ENCODE measurements at places on chromosomes 7 and 10. TPM values are rescaled to one million over a fixed set of nuclear protein-coding genes. Genes with fewer than 3 reads are reported as not detected.

DNA sequence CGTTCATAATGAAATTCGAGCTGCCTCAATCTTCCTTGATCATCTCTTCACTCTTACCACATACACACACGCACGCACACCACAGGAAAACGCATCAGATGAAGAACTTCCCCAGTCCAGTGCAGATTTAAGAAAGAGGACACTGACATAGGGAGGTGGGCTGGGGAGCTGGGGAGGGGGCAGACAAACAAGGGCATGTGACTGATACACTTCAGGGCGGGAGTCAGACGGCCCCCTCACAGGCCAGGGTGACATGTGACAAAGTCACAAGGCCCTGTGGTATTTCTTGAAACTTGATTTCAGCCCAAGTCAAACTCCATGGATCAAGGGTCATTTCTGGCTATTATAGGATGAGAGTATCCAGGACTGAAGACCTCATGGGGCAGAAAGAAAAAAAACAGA is 82.6 kb downstream of the KCNMA1 start:
- no peak for DNase-seq

GRCh38 chr10:57983281-57983791 is 284.4 kb downstream of the IPMK start:
- DNase-seq, result no peak

GRCh38 chr7:25262586-25262985 is 34.3 kb upstream of the NPVF start:
- no peak for DNase-seq

DNA sequence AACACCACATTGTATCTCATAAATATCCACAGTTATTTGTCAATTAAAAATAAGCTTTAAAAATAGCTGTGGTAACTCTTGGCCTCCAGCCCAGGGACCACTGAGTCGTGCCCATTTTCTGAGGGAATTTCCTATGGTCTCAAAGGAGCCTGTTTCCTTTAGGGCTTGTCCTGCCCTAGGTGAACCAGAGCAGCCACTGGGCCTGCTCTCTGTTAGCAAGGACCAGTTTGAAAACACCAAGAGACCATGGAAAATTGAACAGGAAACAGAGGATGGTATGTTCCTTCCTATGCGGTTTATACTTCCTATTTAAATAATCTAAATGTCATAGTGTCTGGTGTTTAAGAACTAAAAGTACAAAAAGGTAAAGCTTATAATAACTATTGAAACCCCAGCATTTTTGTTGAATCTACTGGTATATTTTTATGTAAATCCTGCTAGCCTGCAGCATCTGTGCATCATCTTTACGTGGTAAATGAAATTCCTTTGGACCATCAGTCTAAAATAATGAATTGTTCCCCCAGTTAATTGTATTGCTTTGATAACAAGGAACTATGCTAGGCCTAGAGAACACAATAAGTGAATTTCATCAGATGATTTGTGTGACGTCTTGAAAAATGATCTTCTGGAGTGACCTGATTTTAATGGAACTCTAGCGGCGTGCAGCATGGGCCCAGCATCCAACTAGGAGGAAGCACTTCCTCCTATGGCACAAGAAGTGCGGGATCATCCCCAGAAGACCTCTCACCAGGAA is 333.7 kb downstream of the GFRA1 start:
- no peak for DNase-seq

DNA sequence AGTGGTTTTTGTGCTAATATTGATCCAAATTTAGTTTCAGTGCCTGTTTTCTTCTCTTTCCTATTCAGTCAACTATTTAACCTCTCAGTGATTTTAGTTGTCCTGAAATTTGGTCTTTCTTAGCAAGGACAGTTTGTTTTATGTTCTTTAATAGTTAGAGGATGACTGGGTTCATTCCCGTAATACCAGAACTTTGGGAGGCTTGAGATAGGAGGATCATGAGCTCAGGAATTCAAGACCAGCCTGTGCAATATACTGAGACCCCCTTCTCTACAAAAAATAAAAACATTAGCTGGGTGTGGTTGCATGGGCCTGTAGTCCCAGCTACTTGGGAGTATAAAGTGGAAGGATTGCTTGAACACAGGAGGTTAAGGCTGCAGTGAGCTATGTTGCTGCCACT is 148.3 kb downstream of the EXOC4 start:
- no peak for DNase-seq

- DNase-seq, result peak; percentile 4
Measured at GRCh38 chr7:21426286-21427181, 1.3 kb upstream of the SP4 start.

GRCh38 chr7:19463581-19463980 is 245.3 kb downstream of the POLR1F start:
- DNase-seq, result no peak

- DNase-seq, result no peak
Measured at GRCh38 chr7:73530800-73531199, 8.7 kb upstream of the BAZ1B start.

DNA sequence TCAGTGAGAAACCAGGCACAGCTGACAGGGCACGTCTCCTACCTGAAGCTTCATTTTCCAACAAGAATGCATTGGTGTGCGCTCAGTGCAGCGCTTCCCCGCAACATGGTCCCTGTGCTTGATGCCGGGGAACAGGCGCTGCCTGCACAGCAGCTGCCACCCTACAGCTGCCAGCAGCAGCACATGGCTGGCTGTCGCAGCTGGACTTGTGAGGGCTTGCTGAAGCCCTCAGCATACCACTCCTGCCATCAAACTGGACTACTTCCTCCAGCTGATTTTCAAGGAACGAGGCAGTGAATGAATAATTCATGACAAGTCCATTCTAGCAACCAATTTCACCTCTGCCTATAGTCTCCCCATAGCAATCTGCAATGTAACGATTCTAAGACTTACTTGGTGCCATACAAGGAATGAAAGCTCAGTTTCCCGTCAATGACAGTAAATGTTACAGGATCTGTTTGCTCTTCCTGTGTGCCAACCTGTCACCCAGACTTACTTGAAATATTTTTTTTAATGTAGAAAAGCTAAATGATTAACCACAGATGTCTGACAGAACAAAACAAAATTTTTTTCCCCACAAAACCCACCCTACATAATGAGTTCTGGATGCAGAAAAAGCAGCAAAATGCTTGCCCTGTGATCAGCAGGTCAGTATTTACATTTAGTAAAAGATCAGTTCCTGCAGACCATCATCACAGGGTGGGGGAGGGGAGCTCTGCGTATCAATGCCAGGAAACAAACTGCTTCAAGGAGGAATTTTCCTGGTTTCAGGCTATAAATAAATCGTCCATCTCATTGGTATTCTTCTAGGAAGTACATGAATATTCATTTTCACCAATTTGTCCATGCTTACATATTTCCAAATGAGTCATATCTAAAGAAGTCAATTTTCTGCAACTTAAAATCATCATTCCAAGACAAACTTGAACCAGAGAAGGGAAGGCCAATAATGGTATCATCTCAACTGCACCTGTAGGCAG is 140.6 kb downstream of the ALOX5 start:
- DNase-seq, result no peak

- no peak for DNase-seq
Measured at GRCh38 chr7:94605031-94605430, 50.9 kb downstream of the SGCE start.

The SLC18A3 gene
- polyA plus RNA-seq, result not detected

The CPA5 gene
- 159 TPM for polyA plus RNA-seq

The POT1 gene
- polyA plus RNA-seq, result 23.5 TPM

The CAMK2B gene
- polyA plus RNA-seq, result not detected
